Activated CD4-positive, alpha-beta T cell treated with anti-CD3 and anti-CD28 coated beads, Interleukin-2, amount 50 U/mL, for 24 hours (primary cell): ENCODE measurements at places on chromosomes 6 and 20.

DNA sequence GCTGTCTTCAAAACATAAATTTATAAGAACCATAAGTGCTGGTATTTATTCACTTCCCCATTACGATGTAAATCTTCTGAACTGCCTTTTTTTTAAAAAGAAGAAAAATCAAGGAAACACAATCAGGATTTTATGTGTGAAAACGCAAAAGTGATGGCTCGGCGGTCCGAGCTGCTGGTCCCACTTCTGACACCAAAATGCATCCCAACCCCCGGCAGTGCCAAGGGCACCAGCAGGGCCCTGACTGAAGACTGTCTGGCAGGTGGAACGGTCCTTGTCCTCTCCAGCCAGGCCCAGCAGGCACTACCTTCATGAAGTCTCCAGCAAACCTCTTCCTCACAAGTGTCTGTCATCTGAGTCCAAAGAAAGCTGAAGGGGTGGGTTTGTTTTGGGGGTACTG, 41.2 kb downstream of the TBC1D7 start:
- no peak for DNase-seq

DNA sequence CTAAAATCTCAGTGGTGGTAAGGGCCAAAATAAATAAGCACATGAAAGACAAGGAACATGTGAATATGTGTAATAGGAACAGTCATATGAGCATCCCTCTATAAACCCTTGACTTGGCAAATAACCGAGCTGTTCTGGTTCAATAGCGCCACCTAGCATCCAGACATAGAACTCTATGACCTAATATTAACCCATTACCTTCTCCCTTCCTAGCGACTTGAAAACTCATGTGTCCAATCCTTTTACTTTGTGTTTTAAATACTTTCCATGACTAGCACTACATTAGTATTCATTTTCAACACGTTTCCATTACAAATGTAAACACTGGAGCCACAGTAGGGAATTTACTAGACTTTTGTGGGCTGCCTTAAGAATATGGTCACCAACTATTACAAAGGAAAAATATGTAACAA, 279.7 kb downstream of the UST start:
- DNase-seq, result no peak

GRCh38 chr20:47113362-47114109, 218.9 kb downstream of the EYA2 start:
- DNase-seq, result no peak

DNA sequence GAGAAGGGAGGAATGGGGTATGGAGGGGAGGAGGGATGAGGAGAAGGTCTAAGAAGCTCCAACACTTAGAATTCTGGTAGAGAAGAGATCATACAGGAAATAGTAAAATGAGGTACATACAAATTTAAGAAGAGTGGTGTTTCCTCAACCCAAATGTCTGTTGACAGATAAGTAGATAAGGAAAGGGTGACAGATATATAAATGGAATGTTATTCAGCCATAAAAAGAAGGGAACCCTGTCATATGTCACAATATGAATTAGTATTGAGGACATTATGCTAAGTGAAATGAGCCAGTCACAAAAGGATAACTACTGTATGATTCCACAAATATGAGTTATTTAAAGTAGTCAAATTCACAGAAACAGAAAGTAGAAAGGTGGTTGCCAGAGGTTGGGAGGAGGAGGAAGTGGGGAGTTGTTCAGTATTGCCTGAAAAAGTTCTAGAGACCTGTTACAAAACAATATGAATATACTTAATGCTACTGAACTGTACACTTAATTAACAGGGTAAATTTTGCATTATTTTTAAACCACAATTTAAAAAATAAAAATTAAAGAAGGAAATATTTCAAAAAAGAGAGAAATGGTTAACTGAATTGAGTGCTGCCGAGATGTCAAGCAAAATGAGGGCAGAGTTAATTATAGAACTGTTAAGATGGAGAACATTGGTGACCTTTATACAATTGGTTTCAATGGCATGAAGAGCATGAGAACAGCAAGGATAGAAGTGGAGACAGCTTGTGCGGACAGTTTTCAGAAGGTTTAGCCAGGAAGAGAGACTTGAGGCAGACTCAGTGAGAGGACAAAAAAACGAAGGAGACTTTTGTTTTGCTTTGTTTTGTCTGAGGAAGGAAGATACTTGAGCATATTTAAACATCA, 47.6 kb upstream of the ADGRF4 start:
- DNase-seq, result no peak

DNA sequence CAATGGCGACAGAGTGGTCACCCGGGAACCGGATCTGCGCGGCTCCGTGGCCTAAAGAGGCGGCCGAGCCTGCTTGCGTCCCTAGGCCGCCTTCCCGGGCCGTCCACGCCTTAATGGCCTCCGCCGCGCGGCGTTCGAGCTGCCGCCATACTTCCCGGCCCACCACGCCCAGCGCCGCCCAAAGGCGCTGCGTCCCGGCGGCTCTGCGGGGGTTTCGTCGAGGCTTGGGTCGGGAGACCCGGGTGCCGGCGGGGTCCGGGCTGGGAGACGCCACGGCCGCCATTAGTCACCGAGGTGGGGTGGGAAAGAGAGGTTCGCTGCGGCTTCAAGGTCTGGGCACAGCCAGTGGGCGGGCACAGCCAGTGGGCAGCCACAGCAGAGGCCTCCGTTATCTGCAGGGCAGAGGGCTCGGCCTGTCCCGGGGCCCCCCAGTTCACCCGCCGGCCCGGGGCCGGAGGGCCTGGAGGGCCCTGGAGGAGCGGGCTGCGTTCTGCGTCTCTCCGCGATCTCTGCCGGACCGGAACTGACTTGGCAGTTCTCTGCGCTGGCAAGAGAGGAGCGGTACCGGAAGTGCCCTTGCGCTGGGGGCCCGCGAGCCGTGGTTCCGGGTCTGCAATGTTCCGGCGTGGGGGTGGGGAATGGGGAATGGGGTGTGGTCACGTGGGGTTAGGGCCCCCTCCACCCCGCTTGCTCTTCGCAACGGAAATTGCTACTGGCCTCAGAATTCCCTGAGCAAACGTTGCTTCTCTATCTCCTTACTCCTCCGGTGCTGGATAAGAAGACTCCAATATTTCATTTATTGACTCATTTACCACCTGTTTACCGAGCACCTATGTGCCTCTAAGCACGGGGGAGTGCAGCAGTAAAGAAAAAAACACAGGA, 82.3 kb downstream of the CNBD2 start:
- peak; percentile 91 for DNase-seq

DNA sequence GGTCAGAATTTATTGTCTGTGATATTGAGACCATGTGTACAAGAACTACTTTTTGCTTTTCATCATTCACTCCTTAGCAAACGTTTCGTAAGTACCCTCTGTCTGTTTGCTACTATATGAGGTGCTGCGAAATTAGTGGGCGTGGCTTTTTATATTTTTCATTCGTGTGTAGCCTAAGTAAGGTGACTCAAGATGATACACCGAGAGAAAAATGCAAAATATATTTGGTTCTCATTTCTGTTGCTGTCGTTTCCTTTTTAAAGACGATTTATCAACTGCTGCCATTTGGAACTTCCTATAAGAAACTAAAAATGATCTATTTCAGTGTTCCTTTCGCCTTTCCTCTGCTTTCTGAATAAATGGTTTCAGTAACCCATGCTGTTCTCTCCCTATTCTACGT, 61.2 kb downstream of the VAPB start:
- DNase-seq, result no peak

DNA sequence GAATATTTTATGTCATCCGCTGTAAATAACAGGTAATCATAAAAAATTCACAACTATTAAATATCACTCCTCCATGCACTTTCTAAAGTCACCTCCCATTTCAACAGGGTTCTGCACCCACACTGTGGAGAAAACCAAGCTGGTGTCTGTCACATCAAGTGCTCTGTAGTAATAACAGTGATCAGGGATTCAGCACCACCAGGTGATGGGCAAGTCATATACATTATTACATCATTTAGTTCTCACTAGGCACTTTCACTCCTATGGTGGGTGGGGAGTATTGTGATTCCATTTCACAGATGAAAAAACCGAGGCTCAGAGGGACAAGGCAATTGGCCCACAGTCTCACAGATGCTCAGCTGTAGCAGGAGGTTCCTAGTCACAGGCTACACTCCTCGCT, 8.7 kb downstream of the BFSP1 start:
- no peak for DNase-seq

DNA sequence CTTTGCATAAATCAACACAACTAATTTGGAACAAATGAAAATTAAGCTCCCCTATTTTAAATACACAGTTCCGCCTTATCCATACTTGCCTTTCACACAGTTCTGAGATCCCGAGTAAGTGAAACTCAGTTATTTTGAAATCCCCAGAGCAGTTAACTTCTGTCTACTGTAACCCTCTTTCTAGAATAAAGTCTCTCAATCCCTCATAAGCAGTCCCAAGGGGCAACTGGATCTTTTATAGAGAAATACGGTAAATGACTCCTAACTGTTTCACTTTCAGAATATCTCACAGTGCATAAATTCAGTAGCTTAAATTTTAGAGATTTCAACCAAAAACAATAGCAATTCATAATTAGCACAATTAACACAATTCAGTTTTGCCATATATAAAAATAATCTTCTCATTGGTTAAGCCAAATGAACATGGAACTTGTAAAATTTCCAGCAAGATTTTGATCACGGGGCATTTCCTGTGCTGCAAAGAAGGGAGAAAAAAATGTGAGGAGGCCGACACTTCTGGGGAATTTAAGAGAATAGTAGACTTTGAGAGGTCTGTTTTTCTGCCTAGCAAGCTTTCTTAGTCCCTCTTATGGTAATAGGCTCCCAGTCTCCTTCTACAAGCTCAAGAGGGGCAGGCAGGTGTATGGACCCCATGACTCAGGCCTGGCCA, 78.3 kb downstream of the KIF6 start:
- no peak for DNase-seq

DNA sequence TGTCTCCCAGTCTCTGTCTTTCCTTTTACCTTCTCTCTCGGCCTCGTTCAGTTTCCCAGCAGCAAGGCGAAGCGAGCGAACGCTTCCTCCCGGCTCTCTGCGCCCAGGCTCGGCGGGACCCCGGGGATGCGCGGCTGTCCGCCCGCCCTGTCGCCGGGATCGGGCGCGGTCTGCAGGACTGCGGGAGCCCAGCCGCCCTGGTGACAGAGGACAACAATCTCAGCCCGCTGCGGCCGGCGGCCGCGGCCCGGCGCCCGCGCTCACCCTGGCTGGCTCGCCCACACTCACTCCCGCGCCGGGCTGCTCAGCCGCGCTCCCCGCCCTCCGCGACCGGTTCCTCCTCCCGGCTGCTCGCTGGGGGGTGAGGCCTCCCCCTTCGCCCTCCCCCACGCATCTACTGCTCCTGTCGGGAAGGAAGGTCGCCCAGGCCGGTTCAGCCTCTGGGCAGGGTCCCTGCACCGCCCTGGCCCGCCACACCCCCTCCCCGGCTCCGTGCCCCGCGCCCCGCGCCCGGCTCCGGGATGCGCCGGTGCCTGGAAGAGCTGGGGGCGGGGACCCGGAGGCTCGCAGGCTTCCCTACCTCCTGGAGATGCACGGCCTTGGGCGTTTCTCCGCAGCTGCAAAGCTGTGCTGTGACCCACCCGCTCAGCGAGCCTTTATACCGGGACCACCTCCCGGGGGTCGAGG, 410 bp downstream of the SYNE1 start:
- no peak for DNase-seq

- no peak for DNase-seq
These were observed 27.8 kb downstream of the VAPB start for GRCh38 chr20:58416835-58417234.

DNA sequence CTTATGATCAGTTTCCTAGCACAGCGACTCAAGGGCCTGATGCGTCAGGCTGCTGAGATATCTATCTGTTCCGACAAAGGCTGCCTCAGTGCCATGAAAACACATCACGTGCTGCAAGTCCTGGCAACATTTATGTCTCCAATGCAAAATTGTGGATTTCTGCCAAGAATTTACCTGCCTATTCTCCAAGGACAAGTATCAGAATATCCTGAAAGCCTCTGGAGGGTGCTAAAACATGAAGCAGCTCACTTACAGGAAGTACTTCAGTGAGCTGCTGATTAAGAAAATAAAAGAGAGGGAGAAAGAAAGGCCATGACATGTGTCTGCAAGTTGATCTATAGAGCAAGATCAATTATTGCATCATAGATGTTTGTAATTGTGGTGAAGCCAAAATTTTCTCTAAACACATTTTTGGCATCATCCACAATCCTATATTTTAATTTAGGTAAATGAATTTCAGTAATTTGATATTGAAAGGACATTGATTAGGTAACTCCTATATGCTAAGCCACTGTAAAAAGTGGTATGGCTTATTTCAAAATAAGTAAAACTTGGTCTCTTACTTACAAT, 25.8 kb upstream of the TPBG start:
- DNase-seq, result no peak

DNA sequence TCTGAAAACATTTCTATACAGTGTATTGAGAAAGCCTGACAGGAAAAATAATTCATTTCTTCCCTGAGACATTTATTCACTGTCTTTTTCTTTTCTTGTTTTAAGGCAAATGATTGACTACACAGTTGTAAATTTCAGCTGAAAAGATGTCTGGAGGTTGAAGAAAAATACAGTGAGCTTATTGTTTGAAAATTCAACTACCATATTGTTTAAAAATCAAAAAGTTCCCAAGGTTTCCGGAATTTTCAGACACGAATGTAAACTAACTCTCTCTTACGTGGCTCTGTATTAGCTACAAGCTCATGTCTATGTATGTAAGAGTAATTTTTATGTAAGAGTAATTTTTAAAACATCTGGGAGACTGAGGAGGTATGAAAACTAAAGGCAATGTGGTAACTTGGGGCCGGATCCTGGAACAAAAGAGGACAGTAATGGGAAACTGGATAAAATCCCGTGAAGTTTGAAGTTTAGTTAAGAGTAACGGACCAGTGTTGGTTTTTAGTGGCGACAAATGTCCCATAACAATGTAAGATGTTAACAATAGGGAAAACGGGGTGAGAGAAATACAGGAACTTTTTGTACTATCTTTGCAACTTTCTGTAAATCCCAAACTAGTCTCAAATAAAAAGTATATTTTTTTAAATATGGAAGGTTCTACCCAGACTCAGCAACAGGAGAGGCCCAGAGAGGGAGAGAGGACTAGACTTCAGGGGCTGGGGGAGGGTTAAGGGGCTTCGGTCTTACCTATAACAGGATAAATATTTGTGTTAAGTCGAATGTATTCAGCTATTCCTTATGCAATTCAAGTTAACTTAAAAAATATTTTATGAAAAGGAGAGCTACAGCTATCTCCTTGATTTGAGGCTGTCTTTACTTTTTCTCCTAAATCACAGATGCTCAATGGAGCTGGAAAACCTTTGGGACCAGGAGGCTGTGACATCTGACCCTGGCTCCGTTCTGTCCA, 1.3 kb downstream of the PTGIS start:
- no peak for DNase-seq

DNA sequence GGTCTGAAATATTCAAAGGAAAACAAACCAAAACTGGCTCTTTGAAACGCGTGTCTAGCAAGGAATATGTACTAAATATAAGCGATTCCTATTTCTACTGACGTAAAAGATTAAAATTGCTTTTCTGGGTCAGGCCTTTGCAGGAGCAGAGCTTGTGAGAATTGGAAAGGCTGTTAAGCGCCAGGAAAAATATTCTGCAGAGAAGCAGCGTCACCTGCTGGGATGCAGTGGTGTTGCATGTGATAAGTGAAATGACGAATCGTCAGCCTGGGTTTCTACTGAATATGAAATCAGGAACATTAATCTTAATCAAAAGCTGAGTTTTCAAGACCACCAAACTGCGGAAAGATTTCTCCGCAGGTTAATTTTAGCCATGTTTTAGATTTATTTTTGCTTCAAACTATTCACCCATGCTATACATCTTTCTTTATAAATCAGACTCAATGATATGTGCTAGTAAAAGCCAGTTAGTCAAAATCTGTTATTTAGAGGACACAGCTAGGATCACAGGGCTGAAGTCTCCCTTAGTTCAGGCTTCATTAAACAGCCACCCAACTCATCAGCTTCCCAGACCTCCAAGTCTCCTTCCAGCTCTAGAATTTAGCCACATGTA, 67.4 kb downstream of the ALDH8A1 start:
- DNase-seq, result peak; percentile 3
